ENCODE measurements at places on chromosomes 1 and 21.

GRCh38 chr1:208166340-208167138, 77.6 kb downstream of the PLXNA2 start:
- DNase-seq = no peak

- DNase-seq = no peak
Measured at GRCh38 chr1:211236633-211237320, 22.4 kb upstream of the RCOR3 start.

- no peak for DNase-seq
Measured at GRCh38 chr1:110788673-110789072, 84.3 kb upstream of the CD53 start.

DNA sequence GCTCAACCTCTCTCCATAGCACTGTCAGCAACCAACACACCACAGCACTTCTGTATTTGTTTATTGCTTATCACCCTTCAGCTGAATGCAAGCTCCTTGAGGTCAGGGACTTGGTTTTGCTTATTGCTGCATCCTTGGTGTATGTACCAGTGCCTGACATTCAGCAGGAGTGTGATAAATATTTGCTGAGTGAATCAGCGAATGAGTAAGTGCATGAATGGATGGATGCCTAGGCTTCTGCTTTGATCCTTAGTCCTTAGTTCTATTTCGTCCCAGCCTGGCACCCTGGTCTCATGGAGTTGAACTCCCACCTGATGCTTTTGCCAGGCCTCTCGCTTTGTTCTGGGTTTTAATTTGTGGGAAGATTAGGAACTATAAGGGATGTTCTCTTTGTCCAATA, 88.2 kb downstream of the ZSCAN20 start:
- no peak for DNase-seq

GRCh38 chr1:40774266-40774998, 9.2 kb upstream of the KCNQ4 start:
- DNase-seq = peak; percentile 77

- no peak for DNase-seq
Measured at GRCh38 chr1:67134695-67135094, at the start of gene C1orf141. Gene C1orf141, minus strand, starts transcription at chr1:67134970. Its CDS starts 7,730 bp downstream, at chr1:67127240.

GRCh38 chr1:64572222-64572900, 102.4 kb downstream of the CACHD1 start:
- no peak for DNase-seq

GRCh38 chr1:108597041-108597440, 37.1 kb downstream of the EEIG2 start:
- DNase-seq = no peak

- DNase-seq = no peak
Measured at GRCh38 chr1:18878538-18879214, 19.2 kb upstream of the TAS1R2 start.

GRCh38 chr1:94962409-94963265, 35.7 kb upstream of the CNN3 start:
- peak; percentile 34 for DNase-seq

- peak; percentile 96 for DNase-seq
Measured at GRCh38 chr1:18956193-18957135, at the start of gene IFFO2. Gene IFFO2, minus strand, starts transcription at chr1:18956676. Its CDS starts 344 bp downstream, at chr1:18956332.

DNA sequence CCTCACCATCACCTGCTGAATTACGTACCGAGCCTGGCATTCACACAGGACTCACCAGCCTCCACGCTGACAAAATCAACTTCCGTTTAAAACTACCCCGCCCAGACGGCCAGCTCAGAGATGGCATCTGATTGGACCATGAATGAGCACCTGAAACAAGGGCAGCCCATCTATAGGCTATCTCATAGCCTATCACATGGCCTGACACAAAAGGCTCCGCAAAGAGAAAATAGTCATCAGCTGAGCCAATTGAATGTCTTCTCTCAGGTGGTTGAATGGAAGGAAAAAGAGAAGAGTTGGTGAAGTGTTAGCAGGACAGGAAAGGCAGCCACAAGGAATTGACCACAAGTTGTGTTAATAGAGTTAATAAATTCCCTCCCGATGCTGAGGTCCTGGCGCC, 50.6 kb upstream of the ZC3H12A start:
- no peak for DNase-seq

DNA sequence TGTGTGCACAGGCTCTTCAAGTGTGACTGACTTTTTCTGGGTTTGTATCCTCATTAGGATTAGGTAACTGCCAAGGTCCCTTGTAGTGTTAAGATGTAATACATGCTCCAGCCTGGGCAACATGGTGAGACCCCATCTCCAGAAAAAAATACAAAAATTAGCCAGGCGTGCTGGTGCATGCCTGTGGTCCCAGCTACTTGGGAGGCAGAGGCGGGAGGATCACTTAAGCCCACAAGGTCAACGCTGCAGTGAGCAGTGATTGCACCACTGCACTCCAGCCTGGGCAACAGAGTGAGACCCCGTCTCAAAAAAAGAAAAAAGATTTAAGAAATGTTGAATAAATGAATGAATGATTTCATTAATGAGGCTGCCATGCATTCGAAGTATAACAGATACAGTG, 15.1 kb downstream of the ZBTB17 start:
- DNase-seq = no peak

DNA sequence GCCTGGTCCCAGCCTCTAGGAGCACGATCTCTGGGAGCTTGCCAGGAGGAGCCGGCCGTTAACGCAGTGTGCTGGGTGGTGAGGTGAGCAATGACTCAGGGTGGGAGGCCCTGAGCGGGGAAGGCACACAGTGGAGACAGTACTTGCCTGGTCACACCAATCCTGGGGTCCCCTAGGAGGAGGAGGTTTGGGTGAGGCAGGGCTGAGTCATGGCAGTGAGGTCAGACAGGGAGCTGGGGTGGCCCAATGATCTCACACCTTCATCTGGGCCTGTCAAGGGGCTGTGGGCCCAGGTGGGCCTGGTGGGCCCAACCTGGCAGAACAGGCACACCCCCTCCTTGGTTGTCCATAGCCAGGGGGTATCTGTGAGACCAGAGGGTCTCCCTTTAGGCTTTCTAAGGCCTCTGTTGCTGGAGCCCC, 8.6 kb upstream of the EDN2 start:
- DNase-seq = no peak

DNA sequence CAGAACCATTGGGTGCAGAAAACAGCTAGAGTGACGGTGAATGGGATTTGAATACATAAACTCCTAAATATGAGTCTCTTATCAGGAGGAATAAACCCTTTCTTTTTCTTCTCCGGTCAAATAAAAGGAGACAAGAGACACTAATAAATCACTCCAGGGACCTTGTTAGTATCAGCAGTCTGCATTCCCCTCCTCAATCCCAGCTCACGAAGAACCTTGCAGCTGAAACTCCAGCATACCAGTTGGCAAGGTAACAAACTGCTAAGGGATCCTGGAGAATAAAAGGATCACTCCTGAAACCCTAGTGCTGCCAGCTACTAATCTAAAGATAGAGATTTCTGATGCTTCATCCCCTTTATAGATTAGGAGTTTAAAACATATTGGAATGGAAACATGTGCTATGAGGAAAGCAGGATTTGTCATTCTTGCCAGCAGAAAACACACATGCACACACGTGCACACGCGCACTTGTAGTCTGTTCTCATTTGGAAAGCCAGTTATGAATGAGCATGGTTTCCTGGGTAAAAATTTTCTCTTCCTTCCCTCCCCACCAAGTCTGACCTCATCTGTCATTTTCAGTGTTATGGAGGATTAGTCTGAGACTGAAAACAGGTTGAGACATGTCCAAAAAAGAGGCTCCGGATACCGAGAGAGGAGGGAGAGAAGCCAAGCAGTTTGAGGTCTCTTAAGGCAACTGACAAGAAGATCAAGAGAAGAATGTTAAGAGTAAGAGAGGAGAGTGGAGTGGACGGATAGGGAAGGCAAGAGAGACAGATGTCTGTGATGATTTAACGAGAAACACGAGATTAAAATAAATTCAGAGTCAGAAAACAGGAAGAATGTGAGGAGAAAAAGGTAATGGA, 10.9 kb downstream of the IER5 start:
- no peak for DNase-seq

- peak; percentile 85 for DNase-seq
Measured at GRCh38 chr1:220776720-220777326, 9.9 kb upstream of the MTARC1 start.

DNA sequence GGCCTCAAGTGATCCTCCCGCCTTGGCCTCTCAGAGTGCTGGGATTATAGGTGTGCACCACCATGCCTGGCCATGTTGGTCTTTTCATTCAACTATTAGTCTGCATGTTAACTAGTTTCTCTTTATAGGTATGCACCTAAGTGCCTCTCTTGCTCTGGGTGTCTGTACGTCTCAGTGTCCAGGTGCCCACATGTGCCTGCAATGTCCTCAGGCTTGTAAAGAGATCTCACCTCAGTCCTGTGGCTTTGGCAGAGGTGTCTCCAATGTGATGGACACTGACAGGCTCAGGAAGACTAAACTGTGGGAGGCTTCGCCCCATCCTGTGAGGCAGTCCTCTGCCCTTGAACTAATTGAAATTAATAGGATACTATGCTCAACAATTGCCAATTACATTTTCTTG, 526.3 kb downstream of the PTPRU start:
- no peak for DNase-seq
